ENCODE measurements at places on chromosomes 6 and 20.

DNA sequence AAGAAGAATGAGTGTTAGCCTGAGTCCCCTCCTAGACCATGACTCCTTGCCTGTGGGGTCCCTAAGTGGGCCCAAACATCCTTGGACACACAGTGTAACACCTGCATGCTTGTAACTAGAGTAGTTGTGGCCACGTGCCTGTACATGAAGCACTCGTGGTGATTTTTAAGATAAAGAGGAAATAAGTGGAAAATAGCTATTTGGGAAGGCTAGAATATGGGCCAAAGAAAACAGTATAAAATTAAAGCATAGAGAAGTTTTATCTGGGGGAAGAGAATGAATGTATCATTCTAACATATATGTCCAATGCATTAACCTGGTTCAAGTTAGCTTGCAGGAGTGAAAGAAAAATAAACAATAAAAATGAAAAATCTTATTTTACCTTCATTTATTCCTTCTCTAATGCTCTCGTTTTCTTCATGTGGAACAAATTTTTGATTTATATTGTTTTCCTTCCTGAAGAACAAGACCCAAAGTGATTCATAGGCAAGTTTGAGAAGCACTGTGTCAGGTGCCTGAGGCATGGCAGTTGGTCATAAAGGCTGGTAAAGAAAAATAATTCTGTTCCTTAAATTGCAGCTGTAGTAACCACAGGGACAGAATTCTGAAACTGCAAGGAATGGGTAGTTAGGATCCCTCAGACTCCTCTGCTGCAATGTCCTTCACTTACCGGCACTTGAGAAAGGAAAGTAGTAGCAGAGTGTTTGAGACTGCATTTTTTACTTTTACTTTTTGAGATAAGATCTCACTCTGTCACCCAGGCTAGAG lies 8.5 kb upstream of the CST3 start:
- DNase-seq: no peak

DNA sequence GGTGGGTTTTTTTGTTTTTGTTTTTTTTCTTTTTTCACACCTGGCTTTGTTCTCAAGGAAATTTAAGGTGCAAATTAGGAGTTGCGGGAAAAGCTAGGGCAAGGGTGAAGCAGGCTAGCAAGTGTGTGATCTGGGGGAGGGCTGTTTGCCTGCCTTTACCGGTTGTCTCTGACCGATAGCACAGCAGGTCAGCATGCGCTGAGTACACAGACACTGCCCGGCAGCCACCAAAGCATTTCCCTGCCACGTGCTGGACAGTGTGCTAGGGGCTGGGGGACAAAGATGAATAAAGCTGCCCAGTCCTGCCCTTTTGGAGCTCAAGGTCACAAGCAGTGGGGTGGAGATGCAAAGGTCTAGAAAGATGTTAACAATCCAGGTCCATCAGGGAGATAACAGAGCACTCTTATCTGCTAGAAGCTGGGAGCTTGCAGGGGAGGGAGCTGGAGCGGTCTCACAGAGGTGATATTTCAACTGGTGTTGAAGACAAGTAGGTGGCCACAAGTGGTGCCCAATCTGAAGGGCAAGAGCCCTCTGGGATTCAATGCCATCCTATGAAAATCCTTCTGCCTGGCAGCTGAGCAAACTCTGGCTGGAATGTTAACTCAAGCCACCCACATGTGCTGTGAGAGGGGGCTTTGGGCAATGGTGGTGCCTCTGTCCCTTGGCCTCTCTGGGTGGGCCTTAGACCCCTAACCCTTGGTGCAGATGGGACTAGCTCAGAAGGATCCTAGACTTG lies 24.5 kb downstream of the TTBK1 start:
- no peak for DNase-seq

DNA sequence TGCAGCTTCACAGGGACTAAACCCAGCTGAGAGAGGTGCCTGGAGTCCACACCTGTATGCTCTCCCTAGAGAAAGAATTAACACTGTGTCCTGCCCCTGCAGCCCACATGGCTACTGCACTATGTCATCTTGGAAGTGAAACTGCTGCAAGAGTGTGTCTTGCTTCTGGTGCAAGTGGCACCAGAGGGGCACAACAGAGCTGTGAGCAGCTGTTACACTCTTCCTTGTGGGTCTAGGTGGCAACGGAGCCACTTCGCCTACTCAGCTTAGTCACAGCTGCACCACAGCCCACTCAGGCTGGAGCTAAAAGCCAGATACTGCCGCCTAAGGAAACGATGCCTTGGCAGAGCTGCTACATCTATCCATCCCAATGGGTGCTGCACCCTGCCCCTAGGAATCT lies 391.4 kb downstream of the COL12A1 start:
- DNase-seq: no peak

DNA sequence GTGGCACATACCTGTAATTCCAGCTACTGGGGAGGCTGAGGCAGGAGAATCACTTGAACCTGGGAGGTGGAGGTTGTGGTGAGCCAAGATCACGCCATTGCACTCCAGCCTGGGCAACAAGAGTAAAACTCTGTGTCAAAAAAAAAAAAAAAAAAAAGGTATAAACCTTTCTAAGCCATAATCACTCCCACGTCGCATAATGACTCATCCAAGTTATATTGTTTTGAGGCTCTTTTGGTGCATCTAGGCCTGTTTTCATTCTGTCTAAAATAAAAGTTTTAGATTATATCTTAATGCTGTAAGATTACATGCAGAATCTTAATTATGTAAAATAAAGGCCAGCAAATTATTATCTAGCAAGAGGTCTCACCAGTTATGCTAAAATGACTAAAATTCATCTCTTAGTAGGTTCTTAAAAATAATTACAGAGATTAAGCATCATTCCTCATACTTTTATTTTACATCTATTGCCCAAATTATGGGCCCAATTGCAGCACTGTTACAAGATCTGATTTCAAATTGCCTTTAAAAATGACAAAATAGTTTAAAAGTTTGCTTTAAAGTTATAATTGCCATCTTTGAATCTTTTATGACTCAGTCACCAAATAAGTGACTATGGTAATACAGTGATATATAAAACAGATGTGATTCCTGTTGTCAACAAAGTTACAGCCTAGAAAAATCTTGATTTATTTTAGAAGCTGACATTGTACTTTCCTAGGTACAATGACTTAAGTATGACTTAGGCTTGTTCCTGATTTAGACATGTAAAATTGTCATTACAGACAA lies 10.4 kb upstream of the SUMO4 start:
- no peak for DNase-seq

GRCh38 chr6:159301810-159302593 lies 132.8 kb downstream of the FNDC1 start:
- DNase-seq: no peak

GRCh38 chr20:2799271-2799670 lies 1.2 kb downstream of the CPXM1 start:
- DNase-seq: no peak

GRCh38 chr6:167691533-167692312 lies 135.0 kb upstream of the AFDN start:
- DNase-seq: no peak

DNA sequence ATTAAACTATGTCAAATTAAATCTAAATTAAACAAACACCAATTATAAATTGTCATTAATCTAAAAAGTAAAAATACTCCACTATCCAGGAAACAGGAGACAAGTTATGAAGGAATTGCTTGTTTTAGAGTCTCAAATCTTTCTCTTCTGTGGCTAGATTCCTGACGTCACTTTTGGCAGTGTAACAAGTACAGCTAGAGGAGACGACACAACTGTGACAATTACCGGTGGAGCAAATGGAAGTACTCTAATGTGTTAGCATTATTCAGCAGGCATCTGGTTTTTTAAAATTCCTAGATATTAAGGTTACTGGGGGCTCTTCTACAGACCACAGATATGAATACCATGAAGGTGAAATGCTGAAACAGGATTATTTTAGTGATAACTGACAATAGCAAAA lies 1042.7 kb downstream of the EPHA7 start:
- no peak for DNase-seq

DNA sequence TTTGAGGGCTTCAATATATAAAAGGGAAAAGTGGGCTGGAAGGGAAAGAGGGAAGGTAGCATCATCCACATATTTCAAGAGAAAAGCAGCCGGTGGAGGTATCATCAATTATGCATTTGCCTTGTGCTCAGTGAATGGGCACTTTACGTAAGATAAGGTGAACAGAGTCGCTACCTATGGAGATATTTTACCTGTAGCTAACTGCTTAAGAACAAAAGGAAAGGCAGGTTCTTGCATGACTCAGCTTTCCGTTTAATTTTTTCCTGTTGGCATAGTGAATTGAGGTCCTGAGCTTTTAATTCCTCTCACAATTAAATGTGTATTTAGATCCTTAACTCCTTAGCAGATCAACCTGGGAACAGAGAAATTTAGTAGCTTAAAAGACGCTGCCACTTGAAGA lies 25.5 kb upstream of the PLCB4 start:
- DNase-seq: no peak

All from natural killer cell (primary cell).